Glutamatergic neuron (in vitro differentiated cells): ENCODE measurements at places on chromosomes 12 and 14. TPM values are rescaled to one million over a fixed set of nuclear protein-coding genes. Genes with fewer than 3 reads are reported as not detected.

Gene ZBTB42
- 6.0 TPM for total RNA-seq

GRCh38 chr12:41213648-41214047 is 25.5 kb downstream of the PDZRN4 start:
- no peaks in the 10 kb centered on the region for H3K36me3 ChIP-seq
- no peak overlapping the region for H3K4me3 ChIP-seq
- no peak overlapping the region for H3K27ac ChIP-seq
- DNase-seq = no peak

Gene MCRS1
- 103 TPM for total RNA-seq

DNA sequence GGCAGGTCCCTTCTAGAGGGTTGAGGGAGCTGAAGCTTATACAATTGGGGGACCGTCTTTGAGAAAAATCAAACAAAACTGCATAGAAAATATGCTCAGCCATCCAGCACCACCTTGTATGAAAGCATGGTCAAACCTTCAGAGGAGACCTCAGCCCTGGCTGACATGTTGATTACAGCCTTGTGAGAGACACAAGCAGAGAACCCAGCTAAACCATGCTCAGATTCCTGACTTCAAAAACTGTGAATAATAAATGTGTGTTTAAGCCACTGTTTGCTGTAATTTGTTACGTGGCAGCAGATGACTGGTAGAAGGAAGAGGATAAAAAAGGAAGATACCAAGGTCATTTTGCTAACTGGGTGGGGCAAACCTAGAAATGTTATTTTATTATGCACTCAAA is 115.7 kb downstream of the NUAK1 start:
- no peak for DNase-seq
- peaks cover 16% of the 10 kb centered on the region for H3K36me3 ChIP-seq
- no peak overlapping the region for H3K4me3 ChIP-seq
- H3K27me3 ChIP-seq = no peaks in the 10 kb centered on the region
- H3K4me1 ChIP-seq = peaks cover 10% of the 10 kb centered on the region
- H3K27ac ChIP-seq = no peak overlapping the region

Gene GSG1
- not detected for total RNA-seq

GRCh38 chr14:90384543-90384911 is 12.3 kb upstream of the CALM1 start:
- H3K4me1 ChIP-seq = peaks cover 7% of the 10 kb centered on the region
- H3K36me3 ChIP-seq = no peaks in the 10 kb centered on the region
- no peak overlapping the region for H3K4me3 ChIP-seq
- H3K27ac ChIP-seq = no peak overlapping the region
- no peak for DNase-seq
- H3K27me3 ChIP-seq = no peaks in the 10 kb centered on the region

Gene AICDA
- total RNA-seq = not detected

DNA sequence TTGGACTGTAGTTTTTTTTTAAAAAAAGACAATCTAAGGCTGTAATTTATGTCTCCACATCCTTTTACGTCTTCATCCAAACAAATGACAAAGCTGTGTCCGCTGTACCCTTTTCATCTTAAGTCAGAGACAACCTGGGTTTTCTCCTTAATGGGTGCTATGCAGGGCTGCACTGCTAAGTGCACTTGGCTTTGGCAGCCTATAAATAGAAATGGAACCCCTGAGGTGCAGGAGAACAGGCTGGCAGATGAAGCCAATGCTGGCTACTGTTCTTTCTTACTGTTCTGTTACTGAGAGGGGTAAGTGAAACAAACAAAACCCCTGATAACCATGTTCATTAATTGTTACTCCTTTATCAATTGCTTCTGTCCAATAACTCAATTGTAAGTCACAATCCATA is 47.1 kb upstream of the KICS2 start:
- peaks cover 3% of the 10 kb centered on the region for H3K27me3 ChIP-seq
- H3K4me1 ChIP-seq = no peaks in the 10 kb centered on the region
- H3K27ac ChIP-seq = no peak overlapping the region

- no peak for DNase-seq
- H3K4me1 ChIP-seq = no peaks in the 10 kb centered on the region
- peaks cover 2% of the 10 kb centered on the region for H3K36me3 ChIP-seq
- no peak overlapping the region for H3K27ac ChIP-seq
- H3K27me3 ChIP-seq = peaks cover 6% of the 10 kb centered on the region
Observed at GRCh38 chr12:26767116-26767515, 65.9 kb downstream of the ITPR2 start.

Gene GZMH
- not detected for total RNA-seq

Gene MORN3
- total RNA-seq = 1.2 TPM

Gene CCDC198
- total RNA-seq = not detected

Gene SRRM4
- 183 TPM for total RNA-seq

- no peak for DNase-seq
- H3K27me3 ChIP-seq = peaks cover 2% of the 10 kb centered on the region
- no peak overlapping the region for H3K4me3 ChIP-seq
Observed at GRCh38 chr12:75850721-75851462, 180.7 kb downstream of the PHLDA1 start.
